ENCODE measurements at places on chromosomes 3 and 15. TPM values are rescaled to one million over a fixed set of nuclear protein-coding genes. Genes with fewer than 3 reads are reported as not detected.

RTP1 gene
- not detected for total RNA-seq

C15orf62 gene
- total RNA-seq: not detected

OIP5 gene
- 12.1 TPM for total RNA-seq

ANKRD34C gene
- not detected for total RNA-seq

GPR87 gene
- total RNA-seq: not detected

CCR8 gene
- total RNA-seq: not detected

SV2B gene
- under 0.01 TPM for total RNA-seq

ANKDD1A gene
- total RNA-seq: 3.1 TPM

SLC12A8 gene
- total RNA-seq: 6.9 TPM

PTPRG gene
- total RNA-seq: 27.9 TPM

MEX3B gene
- 2.2 TPM for total RNA-seq

ZNF660 gene
- 1.7 TPM for total RNA-seq

TUBGCP5 gene
- 21.4 TPM for total RNA-seq

LRRC2 gene
- total RNA-seq: 7.4 TPM

MYO5C gene
- total RNA-seq: under 0.01 TPM

PLCH1 gene
- 0.11 TPM for total RNA-seq
